ENCODE measurements at places on chromosomes 4 and X.

DNA sequence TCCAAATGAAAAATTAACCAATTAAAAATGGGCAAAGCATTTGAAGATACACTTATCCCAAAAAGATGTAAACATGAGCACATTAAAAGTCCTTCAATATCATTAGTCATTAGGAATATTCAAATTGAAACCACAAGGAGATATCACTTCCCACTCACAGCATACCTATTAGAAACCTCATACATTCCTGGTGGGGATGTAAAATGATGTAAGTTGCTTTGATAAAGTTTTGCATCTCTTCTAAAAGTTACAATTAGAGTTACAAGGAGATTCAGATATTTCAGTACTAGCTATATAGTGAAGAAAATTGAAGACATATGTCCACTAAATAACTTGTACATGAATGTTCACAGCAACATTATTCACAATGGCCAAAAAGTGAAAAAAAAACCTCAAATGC lies 1109.3 kb upstream of the LCORL start:
- no peak overlapping the region for H3K27ac ChIP-seq
- DNase-seq, result no peak
- H3K4me3 ChIP-seq, result no peak overlapping the region
- no peaks in the 10 kb centered on the region for H3K4me1 ChIP-seq
- H3K36me3 ChIP-seq, result no peaks in the 10 kb centered on the region

- H3K36me3 ChIP-seq, result no peaks in the 10 kb centered on the region
- H3K4me3 ChIP-seq, result no peak overlapping the region
- no peak for DNase-seq
- H3K27ac ChIP-seq, result no peak overlapping the region
These were observed 426.3 kb downstream of the KCNIP4 start for GRCh38 chr4:21522296-21522695.

- DNase-seq, result no peak
- H3K36me3 ChIP-seq, result peaks cover 6% of the 10 kb centered on the region
- no peak overlapping the region for H3K4me3 ChIP-seq
- peak overlapping the region; percentile 18 for H3K27ac ChIP-seq
These were observed 15.8 kb downstream of the BCAP31 start for GRCh38 chrX:153708415-153708814.

- DNase-seq, result no peak
- H3K4me3 ChIP-seq, result no peak overlapping the region
- H3K27ac ChIP-seq, result no peak overlapping the region
- H3K4me1 ChIP-seq, result no peaks in the 10 kb centered on the region
- no peaks in the 10 kb centered on the region for H3K27me3 ChIP-seq
These were observed 196.6 kb downstream of the EVC2 start for GRCh38 chr4:5511791-5512190.
